ENCODE measurements at places on chromosomes 12 and 14.

- peak; percentile 54 for DNase-seq
Observed at GRCh38 chr12:56628671-56629458, 1.3 kb downstream of the BAZ2A start.

- DNase-seq = no peak
Observed at GRCh38 chr12:27674989-27675388, 21.3 kb upstream of the REP15 start.

GRCh38 chr14:31955936-31956579 lies 121.0 kb upstream of the ARHGAP5 start:
- no peak for DNase-seq

DNA sequence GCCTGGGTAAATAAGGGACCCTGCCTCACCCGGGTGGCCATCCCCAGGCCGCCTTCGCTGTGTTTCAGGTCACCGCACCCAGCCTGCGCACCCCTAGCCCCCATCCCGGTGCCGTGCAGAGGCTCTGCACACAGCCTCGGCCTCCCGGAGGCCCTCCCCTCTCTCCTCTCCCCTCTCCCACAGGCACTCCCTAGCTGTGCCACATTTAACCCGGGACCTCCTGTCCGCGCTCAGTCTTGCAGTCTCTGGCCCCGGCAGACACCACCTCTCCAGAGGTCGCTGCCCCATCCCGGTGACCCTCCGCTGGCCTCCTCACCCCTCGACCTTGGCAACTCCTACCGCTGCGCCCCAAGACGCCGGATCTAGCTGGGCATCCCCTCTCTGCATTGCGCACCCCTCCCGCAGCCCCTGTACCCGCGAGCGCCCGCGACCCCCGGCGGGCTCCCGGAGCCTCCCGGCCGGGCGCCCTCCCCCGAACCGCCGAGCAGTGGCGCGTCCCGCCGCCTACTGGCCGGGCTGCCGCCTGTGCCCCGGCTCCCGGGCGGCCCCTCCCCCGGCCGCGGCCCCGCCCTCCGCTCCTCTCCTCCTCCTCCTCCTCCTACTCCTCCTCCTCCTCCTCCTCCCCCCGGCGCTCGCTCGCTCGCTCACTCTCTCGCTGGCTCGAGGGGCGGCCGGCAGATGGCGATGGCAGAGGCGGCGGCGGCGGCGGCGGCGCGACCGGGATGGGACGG lies 120.7 kb downstream of the AACS start:
- peak; percentile 71 for DNase-seq

GRCh38 chr12:60078026-60078425 lies 482.2 kb downstream of the SLC16A7 start:
- DNase-seq = no peak

Data from stimulated activated CD4-positive, alpha-beta T cell treated with anti-CD3 and anti-CD28 coated beads, TNF-alpha, amount 100 ng/mL, for 24 hours (primary cell).